Inflammatory macrophage treated with lipopolysaccharide for 1 hour (primary cell): ENCODE measurements at places on chromosomes 5 and 9.

- DNase-seq, result no peak
Measured at GRCh38 chr5:67547682-67548081, 351.1 kb upstream of the CD180 start.

DNA sequence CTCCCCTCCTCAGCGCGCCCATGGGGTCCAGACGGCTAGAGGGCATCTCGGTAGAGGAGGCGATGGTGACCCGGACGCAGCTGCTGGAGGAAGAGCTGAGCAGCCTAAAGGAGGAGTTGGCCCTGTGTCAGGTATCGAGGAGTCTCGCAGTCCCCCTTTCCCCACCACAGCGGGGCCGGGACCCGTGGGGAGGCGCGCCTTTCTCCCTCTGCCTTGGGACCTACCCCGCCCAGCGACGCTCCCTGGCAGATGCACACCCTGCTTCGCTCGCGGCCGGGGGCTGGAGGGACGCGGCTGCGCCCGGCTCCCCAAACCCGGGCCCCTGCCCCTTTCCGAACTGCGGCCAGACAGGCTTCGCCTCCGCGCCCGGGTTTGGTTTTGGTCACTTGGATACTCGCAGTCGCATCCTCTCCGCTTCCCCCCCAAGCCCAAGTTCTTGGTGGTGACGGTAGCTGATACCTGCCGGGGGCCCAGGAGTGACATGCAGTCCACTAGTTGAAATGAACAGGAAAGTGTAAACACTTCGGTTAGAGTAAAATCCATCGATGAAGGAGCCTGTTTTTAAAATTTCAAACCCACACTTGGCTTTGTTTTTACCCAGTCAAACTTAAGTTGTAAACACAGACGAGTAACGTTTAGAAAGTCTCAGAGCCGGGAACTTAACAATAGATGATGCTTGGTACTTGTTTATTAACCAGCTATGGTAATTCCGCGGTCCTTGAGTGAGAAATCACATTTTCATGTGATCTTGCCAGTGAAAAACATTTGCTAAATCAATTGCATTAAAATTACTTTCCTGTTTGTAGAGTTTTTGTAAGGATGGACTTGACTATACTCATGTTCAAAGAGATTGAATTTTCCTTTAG lies 688 bp downstream of the CNTLN start:
- DNase-seq, result peak; percentile 16

- no peak for DNase-seq
Measured at GRCh38 chr5:68679041-68679440, 414.8 kb upstream of the SLC30A5 start.

DNA sequence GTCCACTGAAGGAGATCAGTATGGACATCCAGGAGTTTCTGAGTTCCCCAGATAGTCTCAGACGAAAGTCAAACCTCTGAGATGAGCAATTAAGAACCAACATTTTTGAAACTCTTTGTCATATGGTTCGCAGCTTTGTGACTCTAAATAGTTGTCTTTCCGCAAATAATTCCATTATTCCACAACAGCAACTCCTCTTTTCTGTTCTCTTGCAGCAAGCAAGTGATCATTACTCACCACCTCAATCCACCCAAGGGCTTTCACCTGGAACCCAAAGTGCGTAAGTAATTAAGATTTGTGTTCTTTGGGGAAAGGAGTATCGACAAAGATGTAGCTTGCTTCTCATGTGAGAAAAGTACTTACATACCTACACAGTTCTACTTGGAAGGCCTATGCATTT lies 15.6 kb downstream of the MTX3 start:
- DNase-seq, result no peak

GRCh38 chr5:67802766-67803165 lies 412.8 kb upstream of the PIK3R1 start:
- DNase-seq, result no peak

DNA sequence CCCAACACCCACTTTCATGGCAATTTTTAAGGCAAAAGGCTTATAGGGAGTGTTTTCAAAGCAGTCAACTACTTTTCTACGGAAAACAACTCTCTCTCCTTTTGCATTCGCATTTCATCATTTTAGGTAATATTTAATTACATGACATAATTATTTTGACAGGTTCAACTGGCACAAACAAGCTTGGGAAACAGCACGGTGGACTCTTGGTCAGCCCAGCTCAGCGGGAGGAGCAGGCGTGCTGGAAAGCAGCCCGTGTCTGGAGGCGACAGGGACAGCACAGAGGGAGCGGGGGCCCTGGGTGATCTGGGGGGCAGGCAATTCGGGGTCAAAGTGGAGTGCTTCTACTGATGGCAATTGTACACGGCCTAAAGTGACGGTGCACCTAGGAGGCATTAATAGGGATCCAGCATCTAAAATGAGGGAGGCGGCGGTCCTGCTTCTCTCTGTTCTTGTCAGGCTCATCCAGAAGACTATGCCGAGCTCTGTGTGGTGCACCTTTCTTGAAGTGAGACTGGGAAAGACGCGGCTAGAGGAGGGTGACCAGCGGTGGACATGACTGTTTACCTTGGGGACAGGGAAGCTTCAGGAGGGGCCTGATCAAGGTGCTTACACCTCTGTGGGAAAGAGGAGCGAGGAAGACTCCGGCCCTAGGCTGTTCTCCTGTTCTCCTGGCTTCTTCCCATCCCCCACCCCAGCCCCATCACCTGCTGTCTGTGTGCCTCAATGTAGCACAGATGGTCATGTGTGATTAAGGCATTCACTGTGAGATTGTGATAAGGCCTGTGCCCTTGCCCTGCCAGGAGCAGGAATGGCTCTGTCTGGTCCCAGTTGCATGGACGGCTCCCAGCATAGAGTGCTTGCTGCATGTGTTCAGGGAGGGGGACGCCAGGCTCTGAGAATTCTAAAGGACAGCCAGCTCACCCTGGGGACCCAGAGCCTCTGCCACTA lies 3.4 kb downstream of the MYMK start:
- DNase-seq, result no peak

- no peak for DNase-seq
Measured at GRCh38 chr9:118563677-118564076, 805.6 kb downstream of the BRINP1 start.

GRCh38 chr5:108459769-108460168 lies 77.9 kb upstream of the FBXL17 start:
- DNase-seq, result no peak

DNA sequence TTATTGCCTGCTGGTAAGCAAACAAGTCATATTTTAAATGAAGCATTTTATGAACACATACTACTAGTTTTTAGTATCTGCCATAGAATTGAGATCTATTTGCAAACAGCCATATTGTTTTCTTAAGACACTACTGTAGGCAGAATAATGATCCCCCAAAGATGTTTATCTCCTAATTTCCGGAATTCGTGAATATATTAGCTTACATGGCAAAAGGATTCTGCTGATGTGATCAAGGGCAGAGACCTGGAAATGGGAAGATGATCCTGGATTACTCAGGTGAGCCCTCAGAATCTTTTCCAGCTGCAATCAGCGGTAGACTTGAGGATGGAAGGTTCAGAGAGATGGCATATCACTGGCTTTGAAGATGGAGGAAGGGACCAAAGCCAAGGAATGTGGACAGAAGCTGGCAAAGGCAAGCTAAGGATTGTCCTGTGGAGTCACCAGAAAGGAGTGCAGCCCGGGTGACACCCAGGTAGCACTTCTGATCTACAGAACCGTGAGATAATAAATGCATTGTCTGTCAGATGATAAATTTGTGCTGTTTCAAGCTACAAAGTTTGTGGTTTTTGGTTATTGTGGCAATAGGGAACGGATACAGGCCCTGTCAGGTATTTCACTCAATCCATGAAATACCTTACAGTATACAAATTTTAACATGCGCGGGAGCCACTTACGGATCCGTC lies 1.0 kb upstream of the ERCC6L2 start:
- DNase-seq, result no peak

DNA sequence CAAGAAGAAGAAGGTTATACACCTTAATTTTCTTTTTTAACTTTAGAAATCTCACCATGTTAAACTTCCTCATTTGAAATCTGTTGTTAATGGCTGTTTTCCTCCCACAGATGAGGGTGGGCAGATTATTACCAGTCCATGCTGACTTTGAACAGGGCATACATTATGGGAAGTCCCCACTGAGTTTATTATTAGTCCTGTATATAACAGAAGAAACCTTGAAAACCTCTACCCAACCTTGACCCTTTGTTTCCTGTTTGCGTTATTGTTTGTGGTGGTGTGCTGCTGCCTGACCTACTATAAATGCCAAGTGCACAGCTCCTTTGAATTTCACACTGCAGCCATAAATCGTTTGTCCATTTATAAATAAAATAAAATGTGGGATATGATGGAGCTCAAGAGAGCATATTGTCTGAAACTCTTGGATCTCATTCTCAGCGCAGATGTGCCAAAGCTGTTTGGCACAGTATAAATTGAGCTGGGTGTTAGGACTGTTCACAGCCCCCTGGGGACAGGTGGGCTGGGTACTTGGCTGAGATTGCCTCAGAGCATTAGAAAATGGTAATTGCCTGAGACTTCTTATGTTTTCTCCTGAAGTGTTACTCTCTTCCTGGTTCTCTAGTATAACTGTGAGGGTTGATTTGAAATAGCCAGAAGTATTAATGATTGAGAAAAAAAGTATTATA lies 139.6 kb downstream of the SPATA31D1 start:
- DNase-seq, result peak; percentile 52

DNA sequence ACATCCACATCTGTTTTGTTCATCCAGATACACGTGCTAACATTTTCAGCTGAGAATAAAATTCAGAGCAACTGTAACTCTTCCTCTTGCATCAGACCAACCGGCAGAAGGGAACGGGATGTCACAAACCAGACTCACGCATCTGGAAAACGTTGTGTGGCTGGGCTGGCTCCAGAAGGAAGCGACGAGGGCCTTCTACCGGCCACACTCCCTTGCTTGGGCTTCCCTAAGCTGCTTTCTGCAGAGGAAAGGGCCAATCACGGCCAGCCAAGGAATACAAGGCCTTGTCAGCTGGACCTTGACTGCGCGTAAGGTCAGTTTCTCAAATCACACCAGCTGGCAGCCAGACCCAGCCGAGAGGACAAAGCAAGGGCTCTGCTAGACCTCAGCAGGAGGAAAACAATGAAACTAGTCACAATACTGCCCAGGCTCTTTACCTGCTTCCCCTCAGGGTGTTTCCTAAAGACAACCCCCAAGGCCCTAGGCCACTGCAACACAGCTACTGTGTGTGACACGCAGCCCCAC lies 106.1 kb downstream of the THBS4 start:
- DNase-seq, result peak; percentile 63

GRCh38 chr9:124139001-124139400 lies 118.7 kb upstream of the NEK6 start:
- DNase-seq, result peak; percentile 96

DNA sequence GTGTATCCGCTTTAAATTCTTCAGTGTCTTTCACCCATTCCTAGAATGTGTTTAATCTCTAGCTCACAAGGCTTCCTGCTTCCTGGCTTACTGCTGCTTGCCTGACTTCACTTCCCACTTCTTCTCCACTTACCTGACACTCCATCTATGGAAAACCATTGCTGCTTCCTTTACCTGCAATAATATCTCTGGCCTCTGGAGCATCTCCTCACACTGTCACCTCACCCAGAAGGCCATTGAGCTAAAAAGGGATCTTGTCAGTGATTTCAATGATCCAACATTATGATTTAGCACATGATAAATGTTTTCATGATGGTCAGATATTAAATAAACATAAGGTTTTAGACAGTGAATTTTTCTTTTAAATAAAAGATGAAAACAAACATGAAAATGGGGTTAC lies 281.1 kb downstream of the MRPS30 start:
- no peak for DNase-seq

- no peak for DNase-seq
Measured at GRCh38 chr5:151182976-151183375, 25.4 kb upstream of the ANXA6 start.

DNA sequence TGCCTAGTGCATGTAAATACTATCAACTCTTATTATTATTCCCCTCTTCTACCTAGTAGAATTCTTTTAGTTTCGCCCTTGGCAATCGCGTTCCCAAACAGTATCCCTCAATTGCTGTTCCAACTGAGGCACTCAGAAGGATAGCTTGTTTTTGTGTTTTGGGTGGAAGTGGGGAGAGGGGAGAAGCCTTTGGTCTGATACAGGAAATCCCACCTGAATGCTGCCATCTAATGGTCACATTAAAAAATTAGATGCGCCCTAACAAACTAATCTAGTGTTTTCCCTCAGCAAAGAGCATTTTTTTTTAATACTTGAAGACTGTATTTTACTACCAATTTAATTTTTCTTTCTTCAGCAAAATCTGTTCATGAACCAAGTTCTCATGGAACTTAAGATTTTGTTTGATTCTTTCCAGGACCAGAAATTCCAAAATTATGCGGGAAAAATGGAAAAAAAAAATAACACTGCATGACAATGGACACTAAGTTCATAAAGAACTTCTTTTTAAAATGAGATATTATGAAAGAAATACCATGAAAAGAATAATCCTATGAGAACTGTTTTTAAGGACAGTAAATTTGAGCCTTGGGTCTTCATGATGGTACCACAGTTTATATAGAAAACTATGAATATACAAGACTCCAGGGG lies 22.2 kb upstream of the GLDC start:
- no peak for DNase-seq
